ENCODE measurements at places on chromosomes 13 and 19.

DNA sequence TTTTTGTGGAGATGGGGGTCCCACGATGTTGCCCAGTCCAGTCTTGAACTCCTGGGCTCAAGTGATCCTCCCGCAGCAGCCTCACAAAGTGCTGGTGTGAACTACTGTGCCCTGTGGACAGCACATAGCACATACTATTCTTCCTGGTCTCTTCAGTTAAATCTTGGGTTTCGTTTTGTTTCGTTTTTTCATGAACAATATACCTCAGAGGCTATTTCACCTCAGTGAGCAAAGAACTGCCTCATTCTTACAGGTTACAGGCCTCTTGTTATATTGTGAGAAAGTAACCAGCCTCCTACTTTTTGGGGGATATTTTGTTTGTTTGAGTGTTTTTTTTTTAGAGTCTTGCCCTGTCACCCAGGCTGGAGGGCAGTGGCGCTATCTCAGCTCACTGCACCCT is 1.3 kb upstream of the C3 start:
- DNase-seq, result no peak

GRCh38 chr13:72889495-72889894 is 107.6 kb downstream of the PIBF1 start:
- DNase-seq, result no peak

DNA sequence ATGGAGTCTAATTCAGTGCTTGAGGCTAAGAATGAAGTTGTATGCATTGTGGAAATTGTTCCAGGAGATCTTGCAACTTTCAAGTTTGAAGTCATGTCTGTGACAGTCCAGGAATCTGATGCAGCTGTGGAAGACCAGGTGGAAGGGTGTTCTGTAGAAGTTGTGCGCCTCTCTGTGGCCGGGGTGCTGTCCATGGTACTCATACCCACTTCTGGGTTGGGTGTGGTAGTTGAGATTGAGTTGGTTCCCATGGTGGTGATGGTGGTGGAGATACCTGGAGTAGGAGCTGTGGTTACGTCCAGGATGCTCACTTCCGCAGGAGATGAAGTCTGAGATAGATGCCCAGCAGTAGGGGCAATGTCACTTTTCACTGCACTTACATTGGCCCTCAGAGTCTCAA is 44.3 kb downstream of the MUC16 start:
- DNase-seq, result no peak

DNA sequence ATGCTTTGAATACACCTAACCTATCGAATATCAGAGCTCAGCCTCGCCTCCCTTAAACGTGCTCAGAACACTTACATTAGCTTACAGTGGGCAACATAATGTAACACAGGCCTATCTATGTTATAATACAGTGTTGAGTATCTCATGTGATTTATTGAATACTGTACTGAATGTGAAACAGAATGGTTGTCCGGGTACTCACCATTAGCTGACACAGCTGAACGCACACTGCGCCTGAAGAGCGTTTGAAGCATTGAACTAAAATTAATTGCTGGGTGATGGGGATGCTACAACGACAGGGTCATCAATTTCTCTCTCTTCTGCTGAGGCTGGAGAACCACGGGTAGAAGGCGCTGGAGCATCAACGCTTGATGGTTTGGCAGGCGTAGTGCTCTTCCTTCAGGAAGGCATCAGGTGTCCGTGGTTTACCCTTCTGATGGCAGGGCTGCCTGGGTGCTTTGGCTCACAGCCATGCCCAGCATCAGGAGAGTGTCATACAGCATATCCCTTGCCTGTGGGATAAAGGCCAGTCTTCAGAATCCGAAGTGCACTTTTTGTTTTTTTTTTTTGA is 46.9 kb upstream of the UBE2L5 start:
- no peak for DNase-seq

DNA sequence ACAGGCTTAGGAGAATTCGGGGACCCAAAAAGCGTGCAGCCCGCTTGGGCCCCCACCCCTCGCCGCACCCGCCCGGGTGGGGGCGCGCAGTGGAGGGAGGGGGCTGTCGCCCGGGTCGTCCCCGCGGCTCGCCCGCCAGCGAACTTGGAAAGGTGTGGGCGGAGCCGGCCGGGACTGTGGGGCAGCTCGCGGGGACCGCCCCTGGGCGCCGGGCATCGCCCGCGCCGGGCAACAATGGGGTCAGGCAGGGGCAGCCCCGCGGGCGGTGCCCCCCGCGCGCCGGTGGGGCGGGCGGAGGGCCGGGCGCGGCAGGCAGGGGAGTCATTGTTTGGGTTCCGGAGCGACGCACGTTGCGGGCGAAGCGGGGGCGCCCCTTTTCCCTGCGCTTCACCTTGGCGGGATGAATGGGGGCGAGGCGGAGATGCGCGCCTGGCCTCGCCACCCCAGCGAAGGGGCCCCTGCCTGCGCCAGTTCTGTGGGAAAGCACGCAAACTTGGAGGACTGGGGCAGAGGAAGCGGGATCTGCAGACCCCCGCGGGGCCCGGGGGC is 647 bp upstream of the KLF12 start:
- DNase-seq, result no peak

DNA sequence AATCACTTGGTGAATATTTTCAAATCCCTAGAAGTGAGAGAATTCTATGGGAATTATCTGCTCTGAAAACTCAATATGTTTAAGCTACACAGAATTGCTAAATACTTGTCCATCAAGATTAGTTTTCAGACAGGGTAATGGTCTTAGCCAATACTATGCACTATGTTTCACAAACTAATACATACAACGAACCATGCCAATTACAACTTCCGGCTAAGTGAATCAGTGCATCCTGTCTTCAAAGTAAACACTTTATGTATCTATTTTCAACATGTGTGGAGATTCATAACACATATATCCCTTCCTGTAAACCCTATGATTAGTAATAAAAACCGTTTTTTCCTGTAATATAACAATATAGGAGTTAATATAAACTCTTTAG is 181.5 kb downstream of the POSTN start:
- DNase-seq, result no peak

DNA sequence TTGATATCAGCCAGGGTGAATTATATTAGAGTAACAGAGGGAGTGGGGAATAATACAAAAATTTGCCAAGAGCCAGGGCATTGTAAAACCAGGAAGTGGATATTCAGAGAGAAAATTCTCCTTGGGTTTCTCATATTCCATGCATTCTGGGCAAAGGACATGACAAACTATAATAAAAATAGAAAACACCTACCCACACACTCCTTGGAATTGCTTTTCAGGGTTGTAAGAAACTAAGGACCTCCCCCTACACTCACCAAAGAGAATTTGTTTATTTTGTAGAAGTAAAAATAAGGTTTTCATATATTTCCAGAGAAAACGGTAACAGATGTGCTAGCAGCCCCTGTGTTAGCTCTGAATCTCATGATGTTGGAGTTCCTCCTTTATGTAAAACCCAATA is 649.6 kb downstream of the SLITRK1 start:
- no peak for DNase-seq

DNA sequence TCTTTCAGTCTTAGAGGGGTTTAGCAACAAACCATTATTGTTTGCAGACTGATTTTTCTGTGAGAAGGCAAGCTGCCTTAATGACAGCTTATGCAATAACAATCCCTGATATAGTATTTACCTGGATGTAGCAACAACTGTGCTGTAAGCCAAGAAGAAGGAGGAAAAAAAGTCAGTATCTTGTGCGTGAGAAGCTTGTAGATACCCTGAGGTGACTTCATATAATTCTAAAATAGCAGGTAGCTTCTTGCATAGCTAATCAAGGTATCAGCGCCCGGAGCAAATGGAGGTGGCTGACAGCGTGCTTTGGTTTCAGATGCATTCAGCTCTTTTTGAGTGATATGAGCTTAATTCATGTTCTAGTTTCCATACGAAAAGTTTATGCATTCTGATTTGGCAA is 309.8 kb downstream of the KLF5 start:
- no peak for DNase-seq

All from vagina (tissue), 2 donors.